D721Med (cell line): ENCODE measurements at places on chromosomes 4 and X.

GRCh38 chr4:122017296-122017695 lies 65.4 kb upstream of the TRPC3 start:
- no peak for DNase-seq

DNA sequence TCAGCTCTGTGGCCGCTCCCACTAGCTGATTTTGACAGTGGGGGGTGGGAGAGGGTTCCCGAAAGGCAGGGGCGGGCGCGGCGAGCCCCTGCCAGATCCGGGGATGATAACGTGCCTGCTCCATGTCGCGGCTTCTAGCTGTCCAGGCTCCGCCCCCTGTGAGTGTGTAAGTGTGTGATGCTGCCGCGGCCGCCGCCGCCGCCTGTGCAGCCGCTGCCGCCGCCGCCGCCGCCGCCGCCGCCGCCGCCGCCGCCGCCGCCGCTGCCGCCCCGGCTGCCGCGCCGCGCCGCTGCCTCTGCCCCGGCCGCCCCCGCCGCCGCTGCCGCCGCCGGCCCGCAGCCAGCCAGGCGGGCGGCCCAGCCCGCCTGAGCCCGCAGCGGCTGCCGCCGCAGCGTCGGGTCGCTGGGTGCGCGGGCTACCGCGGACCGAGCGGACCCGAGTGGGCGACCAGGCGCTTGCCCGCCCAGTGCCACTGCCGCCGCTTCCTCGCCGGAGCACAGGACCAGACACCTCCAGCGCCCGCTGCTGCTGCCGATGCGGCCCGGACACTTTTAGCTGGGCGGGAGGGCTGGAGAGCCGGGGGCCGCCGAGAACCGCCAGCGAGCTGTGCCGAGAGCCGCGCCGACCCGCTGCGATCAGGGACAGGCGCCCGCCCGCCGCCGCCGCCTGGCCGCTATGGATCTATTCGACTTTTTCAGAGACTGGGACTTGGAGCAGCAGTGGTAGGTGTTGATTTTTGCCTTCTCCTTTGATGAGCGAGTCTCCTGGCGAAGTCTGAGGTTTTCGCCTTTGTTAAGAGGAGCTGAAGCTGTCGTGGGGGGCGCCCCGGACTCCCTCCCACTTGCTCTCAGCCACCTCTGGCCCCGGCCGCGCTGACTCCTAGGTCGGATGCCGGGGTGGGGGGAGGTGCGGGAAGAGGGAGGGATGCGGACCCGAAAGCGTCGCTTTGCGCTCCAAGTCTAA lies at the start of gene AFF2:
Gene AFF2 (plus strand): TSS at position 195 of the 963 bp plus-strand sequence. CDS start 481 bp downstream, at position 676.
- DNase-seq = no peak

DNA sequence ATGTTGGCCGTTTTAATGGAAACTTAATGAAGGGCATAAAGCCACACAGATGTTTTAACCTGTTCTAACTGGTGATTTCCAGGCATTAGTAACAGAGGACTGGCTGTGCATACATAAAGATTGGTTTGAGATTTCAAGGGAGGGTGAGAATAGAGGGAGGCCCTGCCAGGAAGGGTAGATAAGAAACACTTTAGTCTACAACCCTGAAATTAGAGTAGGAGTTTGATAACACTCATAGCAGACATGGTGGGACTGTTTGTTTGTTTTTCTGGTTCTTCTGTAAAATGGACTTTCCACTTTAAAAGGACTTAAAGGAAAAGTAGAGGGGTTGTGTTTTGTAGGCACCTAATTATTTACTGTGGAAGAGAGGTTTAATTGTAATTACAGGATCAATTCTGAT lies 16.2 kb downstream of the SLC4A4 start:
- DNase-seq = no peak

- no peak for DNase-seq
Observed at GRCh38 chrX:129145840-129146272, 377.4 kb downstream of the SMARCA1 start.

GRCh38 chr4:135966936-135967335 lies 1565.4 kb downstream of the PCDH18 start:
- DNase-seq = no peak

- DNase-seq = no peak
Observed at GRCh38 chrX:9379697-9380551, 84.9 kb upstream of the TBL1X start.

DNA sequence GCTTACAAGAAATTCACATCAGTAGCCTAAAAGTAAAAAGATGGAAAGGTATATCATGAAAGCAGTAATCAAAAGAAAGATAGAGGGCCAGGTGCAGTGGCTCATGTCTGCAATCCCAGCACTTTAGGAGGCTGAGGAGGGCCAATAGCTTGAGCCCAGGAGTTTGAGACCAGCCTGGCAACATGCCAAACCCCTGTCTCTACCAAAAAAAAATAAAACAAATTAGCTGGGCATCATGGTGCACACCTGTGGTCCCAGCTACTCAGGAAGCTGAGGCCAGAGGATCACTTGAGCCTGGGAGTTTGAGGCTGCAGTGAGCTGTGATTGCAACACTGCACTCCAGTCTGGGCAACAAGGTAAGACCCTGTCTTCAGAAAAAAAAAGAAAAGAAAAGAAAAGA lies 55.5 kb downstream of the GSPT2 start:
- no peak for DNase-seq

DNA sequence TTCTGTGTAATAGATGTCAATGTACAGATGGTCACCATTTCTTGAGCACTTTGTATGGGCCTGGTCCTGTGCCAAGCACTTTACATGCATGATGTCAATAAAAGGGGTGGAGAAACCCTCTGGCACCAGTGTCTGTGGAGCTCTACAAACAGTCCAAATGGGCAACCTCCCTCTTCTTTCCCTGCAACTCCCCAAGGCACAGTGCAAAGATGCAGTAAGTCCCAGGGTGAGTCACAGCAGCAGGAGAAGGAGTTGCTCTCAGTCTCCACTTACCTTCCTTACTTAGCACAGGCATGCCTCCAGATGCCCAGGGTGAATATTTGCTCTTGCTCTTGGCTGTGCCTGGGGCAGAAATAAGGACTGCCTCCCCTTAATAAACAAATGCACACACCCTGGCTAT lies 4.3 kb downstream of the OCIAD2 start:
- DNase-seq = no peak

- no peak for DNase-seq
Observed at GRCh38 chrX:38275615-38276014, 51.7 kb downstream of the RPGR start.

DNA sequence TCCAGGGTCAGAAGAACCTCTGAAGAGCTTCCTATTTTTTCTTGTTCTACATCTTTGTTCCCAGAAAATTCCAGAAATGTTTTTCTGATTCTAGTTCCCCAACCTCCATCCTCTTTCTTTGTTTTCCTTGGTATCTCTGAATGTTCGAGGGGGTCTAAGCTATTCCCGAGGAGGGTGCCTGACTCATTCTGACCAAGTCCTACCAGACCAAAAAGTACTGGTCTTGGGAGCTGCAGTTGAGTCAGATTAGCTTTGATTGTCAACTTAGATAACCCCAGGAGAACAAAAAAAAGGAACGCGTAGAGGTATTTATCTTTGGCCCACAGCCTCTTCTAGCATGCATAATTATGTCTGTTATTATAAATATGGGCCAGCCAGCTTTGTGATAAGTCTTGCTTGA lies 12.1 kb upstream of the TENM3 start:
- DNase-seq = no peak

- DNase-seq = no peak
Observed at GRCh38 chr4:183610613-183611012, 48.4 kb downstream of the RWDD4 start.

- DNase-seq = no peak
Observed at GRCh38 chr4:84389406-84389805, 109.7 kb downstream of the NKX6-1 start.

GRCh38 chr4:47239649-47240048 lies 208.3 kb downstream of the GABRB1 start:
- no peak for DNase-seq

- no peak for DNase-seq
Observed at GRCh38 chrX:72621163-72621562, 48.5 kb upstream of the HDAC8 start.

- no peak for DNase-seq
Observed at GRCh38 chrX:46687619-46688018, 71.3 kb downstream of the SLC9A7 start.

DNA sequence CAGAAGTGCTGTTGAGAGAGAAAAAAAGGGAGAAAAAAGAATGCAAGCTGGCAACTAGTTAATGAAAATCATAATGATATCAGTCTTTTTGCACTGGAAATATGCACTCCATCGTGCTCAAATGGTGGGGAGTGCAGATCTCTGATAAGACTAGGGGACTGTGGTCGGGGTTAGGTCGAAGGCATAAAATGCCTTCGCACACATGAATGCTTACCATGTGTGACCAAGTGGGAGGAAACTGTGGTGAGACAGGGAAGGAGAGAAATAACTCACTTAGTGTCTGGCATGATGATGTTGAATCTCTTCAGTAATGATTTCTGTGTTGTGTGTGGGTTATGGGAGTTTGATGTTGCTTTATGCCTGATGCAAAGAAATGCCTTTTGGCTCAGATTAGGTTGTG lies 358.9 kb downstream of the FBXO8 start:
- DNase-seq = no peak

GRCh38 chr4:30056016-30056766 lies 664.0 kb upstream of the PCDH7 start:
- no peak for DNase-seq

GRCh38 chrX:5568934-5569333 lies 659.7 kb downstream of the NLGN4X start:
- no peak for DNase-seq

- no peak for DNase-seq
Observed at GRCh38 chr4:15654593-15655222, 449 bp downstream of the FBXL5 start.
